Psoas muscle (tissue), 8 donors: ENCODE measurements at places on chromosomes 13 and 19. TPM values are rescaled to one million over a fixed set of nuclear protein-coding genes. Genes with fewer than 3 reads are reported as not detected.

DNA sequence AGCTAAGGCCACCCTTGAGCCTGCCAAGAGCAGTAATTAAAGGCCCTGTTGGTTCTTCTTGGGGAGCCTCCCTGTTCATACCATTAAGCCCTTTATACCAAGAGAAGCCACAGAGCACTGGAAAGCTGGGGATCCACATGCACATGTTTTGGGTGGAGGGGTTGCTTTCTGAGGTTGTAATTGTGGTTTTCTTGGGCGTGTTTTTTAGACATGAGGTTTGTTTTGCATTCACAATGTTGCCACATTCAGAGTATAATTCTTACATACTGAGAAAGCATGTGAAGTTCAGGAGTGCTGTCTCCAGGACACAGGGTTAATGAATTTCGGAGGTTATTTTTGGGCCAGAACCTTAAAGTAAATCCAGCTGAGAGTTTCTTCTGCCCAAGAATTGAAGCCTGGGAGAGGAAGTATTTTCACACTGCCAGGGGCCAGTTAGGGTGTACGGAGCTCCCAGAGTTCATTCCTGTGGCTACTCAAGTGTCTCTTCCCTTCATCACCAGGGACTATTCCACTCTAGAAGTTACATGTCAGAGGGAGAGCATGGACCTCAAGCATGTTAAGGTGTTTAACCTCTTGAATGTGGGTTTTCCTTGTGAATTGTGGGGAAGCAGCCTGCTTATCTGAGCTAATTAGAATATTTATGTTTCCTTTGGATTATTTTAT lies 37.0 kb downstream of the ZNF136 start:
- no peaks in the 10 kb centered on the region for H3K36me3 ChIP-seq
- H3K27me3 ChIP-seq = no peaks in the 10 kb centered on the region
- H3K27ac ChIP-seq = no peak overlapping the region
- H3K4me1 ChIP-seq = no peaks in the 10 kb centered on the region
- DNase-seq = no peak

DNA sequence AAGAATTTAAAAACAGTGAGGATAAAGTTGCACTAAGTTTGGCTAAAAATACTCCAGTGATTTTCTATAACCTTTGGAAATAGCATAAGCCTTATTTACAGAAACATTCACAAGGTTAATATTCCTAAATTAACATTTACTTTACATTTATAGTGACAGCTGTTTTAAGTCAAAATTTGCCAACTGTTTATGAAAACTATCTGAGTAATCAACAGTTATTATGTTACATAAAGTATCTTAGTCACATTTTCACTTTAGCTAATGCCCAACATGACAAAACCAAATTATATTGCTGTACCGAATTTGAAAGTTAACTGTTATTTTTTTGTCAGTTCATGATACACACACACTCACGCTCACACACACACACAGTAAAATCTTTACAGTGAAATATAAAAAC lies 1.2 kb downstream of the TNFRSF19 start:
- peaks cover 8% of the 10 kb centered on the region for H3K4me1 ChIP-seq
- no peak for DNase-seq
- H3K27me3 ChIP-seq = no peaks in the 10 kb centered on the region

The DAND5 gene
- total RNA-seq = 0.26 TPM

The LILRB2 gene
- total RNA-seq = 0.79 TPM

- H3K27me3 ChIP-seq = no peaks in the 10 kb centered on the region
- no peak overlapping the region for H3K4me3 ChIP-seq
- no peaks in the 10 kb centered on the region for H3K36me3 ChIP-seq
- peaks cover 4% of the 10 kb centered on the region for H3K4me1 ChIP-seq
- H3K27ac ChIP-seq = no peak overlapping the region
Observed at GRCh38 chr19:2967972-2968371, 9.4 kb upstream of the TLE6 start.

The NLRP4 gene
- not detected for total RNA-seq

GRCh38 chr19:34308381-34309367 lies 54.3 kb downstream of the GARRE1 start:
- H3K27ac ChIP-seq = no peak overlapping the region
- no peaks in the 10 kb centered on the region for H3K27me3 ChIP-seq
- H3K4me3 ChIP-seq = no peak overlapping the region

DNA sequence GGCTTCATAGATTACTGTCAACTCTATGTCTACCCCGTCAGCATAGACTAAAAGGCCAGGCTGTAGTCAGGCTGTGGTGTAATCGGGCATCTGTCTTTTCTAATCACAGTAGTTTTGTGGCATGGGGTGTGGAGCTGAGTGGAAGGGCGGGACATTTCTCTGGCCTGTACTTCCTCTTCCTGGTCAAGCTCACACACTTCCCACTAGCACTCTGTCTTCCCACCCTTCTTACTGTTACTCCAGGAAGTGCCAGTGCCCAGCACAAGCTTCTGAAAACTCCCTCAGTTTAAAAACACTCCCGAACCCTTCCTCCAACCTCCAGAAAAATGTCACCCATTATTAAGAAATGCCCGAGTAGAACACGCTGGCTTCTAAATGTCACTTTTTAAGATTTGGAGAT lies 229.8 kb downstream of the KLF5 start:
- no peaks in the 10 kb centered on the region for H3K27me3 ChIP-seq
- no peak for DNase-seq
- no peak overlapping the region for H3K4me3 ChIP-seq
- H3K4me1 ChIP-seq = no peaks in the 10 kb centered on the region
- H3K27ac ChIP-seq = no peak overlapping the region

GRCh38 chr19:45009625-45010255 lies 8.5 kb downstream of the RELB start:
- peaks cover 4% of the 10 kb centered on the region for H3K36me3 ChIP-seq
- DNase-seq = no peak
- H3K27me3 ChIP-seq = no peaks in the 10 kb centered on the region
- no peak overlapping the region for H3K4me3 ChIP-seq
- H3K4me1 ChIP-seq = no peaks in the 10 kb centered on the region

GRCh38 chr13:30972888-30973377 lies 40.5 kb downstream of the TEX26 start:
- no peak overlapping the region for H3K4me3 ChIP-seq
- no peak for DNase-seq
- no peaks in the 10 kb centered on the region for H3K27me3 ChIP-seq

DNA sequence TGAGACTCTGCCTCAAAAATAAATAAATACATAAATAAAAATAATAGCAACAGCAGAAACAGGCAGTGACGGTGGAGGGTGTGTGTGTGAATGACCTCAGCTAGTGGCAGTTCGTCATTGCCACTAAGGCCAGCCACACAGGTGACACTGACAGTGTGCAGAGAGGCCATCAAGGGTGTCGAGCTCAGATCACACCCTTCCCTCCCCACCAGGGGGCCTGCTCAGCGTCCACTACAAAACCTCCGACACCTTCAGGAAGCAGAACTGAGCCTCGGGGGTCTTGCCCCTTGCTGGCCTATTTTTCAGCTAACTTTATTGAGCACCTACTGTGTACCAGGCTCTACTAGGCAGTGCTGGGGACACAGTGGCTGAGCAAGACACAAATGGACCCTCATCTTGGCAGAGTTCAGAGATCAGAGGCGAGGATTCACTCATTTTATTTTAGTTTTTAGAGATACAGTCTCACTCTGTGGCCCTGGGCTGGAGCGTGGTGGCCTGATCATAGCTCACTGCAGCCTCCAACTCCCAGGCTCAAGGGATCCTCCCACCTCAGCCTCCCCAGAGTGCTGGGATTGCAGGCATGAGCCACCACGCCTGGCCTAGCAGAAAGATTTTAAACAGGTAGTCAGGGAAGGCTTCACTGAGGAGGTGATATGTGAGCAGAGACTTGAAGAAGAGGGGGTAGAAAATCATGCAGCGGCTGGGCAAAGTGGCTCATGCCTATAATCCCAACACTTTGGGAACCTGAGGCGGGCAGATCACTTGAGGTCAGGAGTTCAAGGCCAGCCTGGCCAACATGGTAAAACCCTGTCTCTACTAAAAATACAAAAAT lies 30.3 kb upstream of the SEMA6B start:
- H3K27me3 ChIP-seq = no peaks in the 10 kb centered on the region
- no peaks in the 10 kb centered on the region for H3K36me3 ChIP-seq
- no peaks in the 10 kb centered on the region for H3K4me1 ChIP-seq

The TMEM59L gene
- total RNA-seq = 2.5 TPM

DNA sequence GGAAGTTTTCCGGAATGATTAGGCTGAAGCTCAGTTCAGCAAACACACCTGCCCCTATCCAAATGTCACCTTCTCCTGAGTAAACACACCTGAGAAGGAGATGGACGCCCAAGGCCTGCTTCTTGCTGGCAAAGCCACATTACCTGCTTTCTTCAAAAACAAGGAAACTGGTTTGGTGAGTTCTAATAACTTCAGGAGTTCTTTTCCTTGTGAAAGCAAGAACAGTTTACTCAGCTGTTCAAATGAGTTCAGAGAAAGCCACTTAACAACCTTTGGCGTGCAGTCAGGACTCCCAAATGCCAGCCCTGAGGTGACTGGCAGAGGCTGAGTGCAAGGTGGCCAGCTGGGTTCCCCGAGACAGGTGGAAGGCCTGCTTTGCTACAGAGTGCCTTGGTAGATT lies 160.5 kb downstream of the STK24 start:
- DNase-seq = no peak
- H3K4me1 ChIP-seq = no peaks in the 10 kb centered on the region
- no peak overlapping the region for H3K4me3 ChIP-seq
- H3K27me3 ChIP-seq = no peaks in the 10 kb centered on the region
- H3K36me3 ChIP-seq = peaks cover 11% of the 10 kb centered on the region

GRCh38 chr13:78540058-78540457 lies 63.3 kb downstream of the POU4F1 start:
- no peak for DNase-seq
- H3K4me3 ChIP-seq = no peak overlapping the region
- no peaks in the 10 kb centered on the region for H3K27me3 ChIP-seq
- H3K36me3 ChIP-seq = no peaks in the 10 kb centered on the region
- H3K27ac ChIP-seq = no peak overlapping the region
- no peaks in the 10 kb centered on the region for H3K4me1 ChIP-seq

The KBTBD6 gene
- total RNA-seq = 2.4 TPM

The THSD1 gene
- total RNA-seq = 4.7 TPM

The DNAJC15 gene
- total RNA-seq = 13.6 TPM

DNA sequence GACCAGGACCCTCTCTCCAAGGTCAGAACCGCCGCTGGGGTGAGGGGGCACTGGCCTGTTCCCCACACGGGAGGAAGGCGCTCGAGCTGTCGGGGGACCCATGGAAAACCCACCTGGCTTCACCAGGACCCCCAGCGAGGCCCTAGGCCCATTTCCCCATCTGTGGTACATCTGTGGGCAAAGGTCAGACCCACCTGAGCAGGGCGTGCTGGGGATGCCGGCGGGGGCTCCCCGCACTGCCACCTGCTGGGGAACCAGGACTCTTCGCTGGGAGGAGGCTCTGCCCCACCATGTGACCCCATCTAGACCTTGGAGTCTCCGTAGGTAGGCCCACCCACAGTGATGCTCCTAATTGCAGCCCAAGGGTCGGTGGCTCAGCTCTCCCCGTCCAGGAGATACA lies 511 bp downstream of the WDR88 start:
- H3K4me3 ChIP-seq = no peak overlapping the region
- DNase-seq = no peak
- peaks cover 40% of the 10 kb centered on the region for H3K36me3 ChIP-seq
- peaks cover 18% of the 10 kb centered on the region for H3K27me3 ChIP-seq
- no peak overlapping the region for H3K27ac ChIP-seq

The CRB3 gene
- total RNA-seq = not detected

DNA sequence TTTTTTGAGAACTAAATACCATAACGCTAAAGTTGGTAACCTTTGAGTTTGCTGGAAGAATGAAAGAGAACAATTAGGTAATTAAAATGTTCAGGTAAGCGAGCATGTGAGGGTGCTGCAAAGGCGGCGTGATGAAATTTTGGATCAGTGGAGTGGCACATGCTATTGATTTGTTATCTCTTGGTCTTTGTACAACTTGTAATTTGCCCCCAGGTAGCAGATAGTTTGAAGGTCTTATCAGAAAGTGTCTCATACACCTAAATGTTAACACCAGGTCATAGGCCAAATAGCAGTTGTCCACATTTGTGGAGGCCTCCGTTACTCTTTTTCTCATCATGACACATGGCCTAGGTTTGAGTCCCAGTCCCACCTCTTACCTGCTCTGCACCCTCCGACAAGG lies 14.9 kb downstream of the ARHGAP35 start:
- no peak for DNase-seq
- H3K4me3 ChIP-seq = no peak overlapping the region

The NEK3 gene
- total RNA-seq = 5.3 TPM

DNA sequence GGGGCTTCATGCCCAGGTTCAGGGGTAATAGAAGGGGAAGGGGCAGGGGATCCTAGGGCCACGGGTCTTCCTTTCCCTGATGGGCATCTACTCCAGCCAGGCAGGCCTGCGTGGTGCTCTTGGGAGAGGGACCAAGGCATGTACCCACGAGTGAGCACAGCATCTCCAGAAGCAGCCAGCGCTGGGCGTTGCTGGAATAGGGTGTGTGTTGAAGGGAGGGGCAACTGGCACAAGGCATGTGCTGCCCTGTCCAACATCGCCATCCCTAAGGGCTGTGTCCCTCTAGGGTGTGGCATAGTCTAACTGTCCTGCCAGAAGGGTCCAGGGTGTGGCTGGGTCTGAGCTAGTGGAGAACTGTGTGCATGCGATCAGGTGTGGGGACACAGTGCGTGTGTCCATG lies 2.9 kb downstream of the NOTCH3 start:
- no peak for DNase-seq
- H3K4me1 ChIP-seq = peaks cover 7% of the 10 kb centered on the region
- no peaks in the 10 kb centered on the region for H3K36me3 ChIP-seq
- no peaks in the 10 kb centered on the region for H3K27me3 ChIP-seq
- H3K27ac ChIP-seq = peak overlapping the region; percentile 0
- peak overlapping the region; percentile 59 for H3K4me3 ChIP-seq

The FAM83E gene
- not detected for total RNA-seq

GRCh38 chr13:43266936-43267615 lies 243.7 kb downstream of the DNAJC15 start:
- H3K4me1 ChIP-seq = peaks cover 19% of the 10 kb centered on the region
- no peaks in the 10 kb centered on the region for H3K36me3 ChIP-seq
- no peak overlapping the region for H3K4me3 ChIP-seq
- H3K27ac ChIP-seq = no peak overlapping the region
- no peak for DNase-seq
- no peaks in the 10 kb centered on the region for H3K27me3 ChIP-seq

GRCh38 chr13:44440046-44440608 lies 66.5 kb downstream of the SERP2 start:
- H3K36me3 ChIP-seq = no peaks in the 10 kb centered on the region
- H3K27me3 ChIP-seq = no peaks in the 10 kb centered on the region
- H3K27ac ChIP-seq = peak overlapping the region; percentile 62
- H3K4me1 ChIP-seq = peaks cover 33% of the 10 kb centered on the region
- no peak for DNase-seq

The CCL25 gene
- total RNA-seq = not detected

GRCh38 chr13:67967031-67967430 lies 736.9 kb upstream of the PCDH9 start:
- no peak overlapping the region for H3K4me3 ChIP-seq
- no peaks in the 10 kb centered on the region for H3K4me1 ChIP-seq

GRCh38 chr19:46739290-46739771 lies 6.5 kb upstream of the FKRP start:
- peaks cover 42% of the 10 kb centered on the region for H3K36me3 ChIP-seq
- H3K4me3 ChIP-seq = no peak overlapping the region
- H3K27ac ChIP-seq = peak overlapping the region; percentile 79
- no peaks in the 10 kb centered on the region for H3K27me3 ChIP-seq

The TIMM13 gene
- 85.5 TPM for total RNA-seq

The SERPINE3 gene
- not detected for total RNA-seq

GRCh38 chr19:10450853-10451609 lies 30.7 kb downstream of the PDE4A start:
- DNase-seq = no peak
- no peak overlapping the region for H3K27ac ChIP-seq
- no peaks in the 10 kb centered on the region for H3K4me1 ChIP-seq
- H3K36me3 ChIP-seq = peaks cover 59% of the 10 kb centered on the region
- H3K27me3 ChIP-seq = no peaks in the 10 kb centered on the region

The LPAR2 gene
- total RNA-seq = 1.5 TPM

The DEDD2 gene
- 11.0 TPM for total RNA-seq
